CD14-positive monocyte (primary cell): ENCODE measurements at places on chromosomes 1 and 21. TPM values are rescaled to one million over a fixed set of nuclear protein-coding genes. Genes with fewer than 3 reads are reported as not detected.
A peak's percentile ranks its signal among the peaks of the same experiment; 100 is the strongest.

GRCh38 chr1:22584001-22584562, 20.8 kb downstream of the EPHA8 start:
- H3K36me3 ChIP-seq = no peaks in the 10 kb centered on the region
- no peaks in the 10 kb centered on the region for H3K27me3 ChIP-seq
- no peak for DNase-seq
- no peaks in the 10 kb centered on the region for H3K4me1 ChIP-seq
- H3K27ac ChIP-seq = no peak overlapping the region
- no peak overlapping the region for H3K4me3 ChIP-seq

DNA sequence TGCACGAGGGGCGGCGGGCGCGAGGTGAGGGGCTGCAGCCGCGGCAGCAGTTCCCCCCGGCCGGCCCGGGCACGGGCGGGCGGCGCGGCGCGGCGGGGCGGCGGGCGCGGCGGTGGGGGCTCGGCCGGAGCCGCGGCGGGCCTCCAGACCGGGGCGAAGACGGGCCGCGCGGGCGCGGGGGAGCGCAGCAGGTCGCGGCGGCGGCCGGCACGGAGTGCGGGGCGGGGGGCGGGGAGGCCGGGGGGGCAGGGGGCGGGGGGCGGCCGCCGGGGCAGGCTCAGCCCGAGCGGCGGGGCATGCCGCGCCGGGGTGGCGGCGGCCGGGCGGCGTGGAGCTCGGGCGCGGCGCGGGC, 311 bp downstream of the IRF2BP2 start:
- peaks cover 54% of the 10 kb centered on the region for H3K4me1 ChIP-seq
- no peaks in the 10 kb centered on the region for H3K27me3 ChIP-seq
- H3K36me3 ChIP-seq = peaks cover 30% of the 10 kb centered on the region
- H3K27ac ChIP-seq = peak overlapping the region; percentile 96

The KRTAP13-2 gene
- not detected in 2 replicates for polyA plus RNA-seq

The F13B gene
- polyA plus RNA-seq = not detected

DNA sequence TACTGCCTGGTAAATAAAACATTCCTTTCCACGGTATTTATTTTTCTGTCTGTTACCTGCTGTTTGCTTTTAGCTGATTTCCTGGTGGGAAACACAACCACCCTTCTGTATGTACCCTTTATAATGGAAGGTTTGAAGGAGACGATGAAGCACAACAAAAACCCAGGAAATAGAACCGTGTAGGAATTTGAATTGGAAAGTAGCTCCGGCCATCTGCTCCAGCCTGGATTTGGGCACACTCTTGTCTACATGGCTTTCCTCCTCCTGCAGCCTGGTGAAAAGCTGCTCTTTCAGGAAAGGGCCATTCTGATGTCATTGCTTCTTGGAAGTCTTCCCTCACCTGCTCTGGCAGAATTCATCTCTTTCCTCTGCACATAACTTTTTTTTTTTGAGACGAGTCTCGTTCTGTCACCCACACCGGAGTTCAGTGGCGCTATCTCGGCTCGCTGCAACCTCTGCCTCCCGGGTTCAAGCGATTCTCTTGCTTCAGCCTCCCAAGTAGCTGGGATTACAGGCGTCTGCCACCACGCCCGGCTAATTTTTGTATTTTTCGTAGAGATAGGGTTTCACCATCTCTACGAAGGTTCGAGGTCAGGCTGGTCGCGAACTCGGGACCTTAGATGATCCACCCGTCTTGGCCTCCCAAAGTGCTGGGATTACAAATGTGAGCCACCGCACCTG, 2.7 kb downstream of the AK4 start:
- H3K4me3 ChIP-seq = no peak overlapping the region
- no peak for DNase-seq
- peaks cover 25% of the 10 kb centered on the region for H3K27me3 ChIP-seq
- H3K4me1 ChIP-seq = peaks cover 21% of the 10 kb centered on the region
- H3K27ac ChIP-seq = no peak overlapping the region

DNA sequence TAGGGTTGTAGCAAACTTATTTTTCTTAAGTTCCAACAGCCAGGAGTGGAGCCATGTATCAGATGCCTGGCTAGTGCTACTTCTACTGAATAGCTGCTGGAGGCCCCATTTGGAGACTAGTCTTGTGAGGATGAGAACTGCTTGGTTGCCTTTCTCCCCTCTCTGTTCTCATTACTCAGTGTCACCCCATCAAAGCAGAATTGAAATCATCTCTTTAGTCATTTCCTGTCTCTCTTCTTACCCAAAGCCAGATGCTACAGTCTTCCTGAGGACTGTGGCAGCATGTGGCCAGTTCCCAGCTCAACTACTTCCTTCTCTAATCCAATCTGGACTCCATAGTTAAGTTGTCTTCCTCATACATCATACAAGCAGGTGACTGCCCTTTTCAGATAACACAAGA, 197.5 kb downstream of the BRINP2 start:
- no peaks in the 10 kb centered on the region for H3K36me3 ChIP-seq
- H3K4me3 ChIP-seq = no peak overlapping the region
- DNase-seq = no peak
- H3K27me3 ChIP-seq = no peaks in the 10 kb centered on the region
- H3K27ac ChIP-seq = no peak overlapping the region

DNA sequence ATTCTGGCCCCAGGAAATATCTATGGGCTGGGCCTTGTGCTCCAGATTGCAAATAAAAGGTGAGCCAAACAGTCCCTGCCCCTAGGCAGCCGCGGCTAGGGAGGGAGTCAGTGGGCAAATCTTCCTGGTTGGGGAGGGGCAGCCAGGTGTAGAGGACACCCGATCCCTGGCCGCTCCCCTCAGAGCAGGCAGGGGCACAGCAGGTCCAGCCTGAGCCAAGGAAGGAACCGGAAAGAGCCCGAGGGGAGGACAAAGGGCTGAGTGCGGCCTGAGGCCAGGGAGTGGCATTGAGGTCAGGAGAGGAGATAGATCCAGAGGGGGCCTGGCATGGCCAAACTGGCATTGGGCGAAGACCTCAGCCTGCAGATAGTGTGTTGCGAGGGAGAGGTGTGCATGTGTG, 36.6 kb upstream of the ARF1 start:
- no peak overlapping the region for H3K4me3 ChIP-seq
- no peaks in the 10 kb centered on the region for H3K27me3 ChIP-seq
- DNase-seq = no peak
- no peak overlapping the region for H3K27ac ChIP-seq
- H3K4me1 ChIP-seq = no peaks in the 10 kb centered on the region

The EFNA3 gene
- 1.1 and 1.7 TPM in 2 replicates for polyA plus RNA-seq

The HSD3B1 gene
- polyA plus RNA-seq = not detected in 2 replicates

The ASCL5 gene
- not detected for polyA plus RNA-seq

DNA sequence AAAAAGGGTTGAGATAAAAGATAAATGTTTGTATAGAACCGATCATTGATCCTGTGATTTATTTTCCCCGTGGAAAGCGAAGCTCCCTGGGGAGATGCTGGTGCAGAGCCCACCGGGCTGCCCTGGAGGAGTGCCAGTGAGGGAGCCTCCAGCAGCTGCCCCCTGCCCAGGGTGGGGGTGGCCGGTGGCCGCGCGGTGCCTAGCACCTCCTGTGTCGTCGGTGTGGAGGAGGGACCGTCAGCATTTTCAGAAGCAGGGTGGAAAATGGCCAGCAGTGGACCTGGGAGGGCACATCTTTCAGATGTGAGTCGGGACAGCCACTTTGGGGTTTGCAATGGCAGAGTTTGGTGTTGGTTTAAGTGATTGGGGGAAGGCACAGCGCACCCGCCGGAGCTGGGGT, 164.0 kb downstream of the PRDM16 start:
- H3K4me3 ChIP-seq = no peak overlapping the region
- no peak for DNase-seq
- H3K27me3 ChIP-seq = no peaks in the 10 kb centered on the region
- no peak overlapping the region for H3K27ac ChIP-seq
- H3K36me3 ChIP-seq = no peaks in the 10 kb centered on the region
- no peaks in the 10 kb centered on the region for H3K4me1 ChIP-seq

DNA sequence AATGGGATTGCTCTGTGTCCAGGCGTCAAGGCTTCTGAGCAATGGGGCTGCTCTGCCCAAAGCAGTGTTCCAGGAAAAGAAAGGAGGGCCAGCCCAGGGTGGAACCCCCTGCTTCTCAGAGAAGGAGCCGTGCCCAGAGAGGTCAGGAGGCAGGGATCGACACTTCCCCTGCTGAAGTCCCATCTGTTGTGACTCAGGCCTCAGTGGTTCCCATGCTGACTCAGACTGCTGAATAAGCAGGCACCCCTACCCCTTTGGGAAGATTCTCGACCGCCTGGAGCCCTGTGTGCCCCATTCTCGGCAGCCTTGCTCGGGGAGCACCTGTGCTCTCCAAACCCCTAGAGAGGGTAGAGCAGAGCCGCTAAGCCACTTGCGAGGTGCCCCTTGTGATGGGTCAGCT, 23.9 kb downstream of the PKP1 start:
- no peak overlapping the region for H3K4me3 ChIP-seq
- no peak overlapping the region for H3K27ac ChIP-seq
- no peaks in the 10 kb centered on the region for H3K36me3 ChIP-seq

GRCh38 chr1:121414905-121415304, 230.1 kb downstream of the SRGAP2C start:
- H3K4me3 ChIP-seq = no peak overlapping the region
- no peaks in the 10 kb centered on the region for H3K36me3 ChIP-seq
- no peak overlapping the region for H3K27ac ChIP-seq
- H3K4me1 ChIP-seq = peaks cover 17% of the 10 kb centered on the region

DNA sequence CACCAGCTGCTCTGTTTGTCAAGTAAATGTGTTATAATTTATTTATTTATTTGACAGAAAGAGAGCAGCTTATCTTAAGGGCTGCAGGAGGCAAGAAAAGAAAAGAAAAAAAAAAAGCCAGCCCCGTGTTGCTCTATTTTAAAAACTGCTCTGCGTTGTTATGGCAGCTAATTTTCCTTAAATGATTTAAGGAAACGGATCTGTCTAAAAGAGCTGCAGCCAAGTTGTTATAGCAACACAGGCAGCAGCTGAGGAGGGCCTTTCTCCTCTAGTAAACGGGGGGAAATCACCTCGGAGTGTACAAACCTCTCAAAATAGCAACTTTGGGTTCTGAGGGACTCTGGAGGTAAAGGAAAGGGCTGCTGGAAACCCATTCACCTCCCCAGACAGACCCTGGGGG, 149.2 kb downstream of the BEND5 start:
- no peak overlapping the region for H3K27ac ChIP-seq
- no peak for DNase-seq
- H3K4me1 ChIP-seq = no peaks in the 10 kb centered on the region
- no peak overlapping the region for H3K4me3 ChIP-seq
- no peaks in the 10 kb centered on the region for H3K27me3 ChIP-seq
- no peaks in the 10 kb centered on the region for H3K36me3 ChIP-seq

DNA sequence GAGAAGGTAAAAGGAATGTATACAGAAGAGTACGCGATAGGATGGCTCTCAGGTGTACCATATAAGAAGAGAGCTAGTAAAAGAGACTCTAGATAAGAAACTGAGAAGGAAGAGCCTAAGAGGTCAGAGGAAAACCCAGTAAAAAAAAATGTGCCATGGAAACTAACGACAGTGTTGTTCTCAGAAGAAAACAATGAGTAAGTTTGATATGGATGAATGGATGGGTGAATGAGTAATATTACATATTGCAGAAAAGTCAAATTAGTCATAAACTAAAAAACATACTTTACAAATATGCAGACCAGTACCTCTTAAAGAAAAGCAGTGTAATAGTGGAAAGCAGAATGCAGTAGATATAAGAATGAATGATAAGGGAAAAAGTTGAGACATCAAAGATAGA, 316.2 kb downstream of the HMCN1 start:
- DNase-seq = no peak
- no peaks in the 10 kb centered on the region for H3K27me3 ChIP-seq
- H3K4me3 ChIP-seq = no peak overlapping the region
- H3K36me3 ChIP-seq = no peaks in the 10 kb centered on the region

GRCh38 chr1:60870269-60870865, 212.0 kb upstream of the NFIA start:
- no peaks in the 10 kb centered on the region for H3K36me3 ChIP-seq
- no peak overlapping the region for H3K27ac ChIP-seq
- H3K27me3 ChIP-seq = no peaks in the 10 kb centered on the region
- DNase-seq = no peak
- H3K4me3 ChIP-seq = no peak overlapping the region

DNA sequence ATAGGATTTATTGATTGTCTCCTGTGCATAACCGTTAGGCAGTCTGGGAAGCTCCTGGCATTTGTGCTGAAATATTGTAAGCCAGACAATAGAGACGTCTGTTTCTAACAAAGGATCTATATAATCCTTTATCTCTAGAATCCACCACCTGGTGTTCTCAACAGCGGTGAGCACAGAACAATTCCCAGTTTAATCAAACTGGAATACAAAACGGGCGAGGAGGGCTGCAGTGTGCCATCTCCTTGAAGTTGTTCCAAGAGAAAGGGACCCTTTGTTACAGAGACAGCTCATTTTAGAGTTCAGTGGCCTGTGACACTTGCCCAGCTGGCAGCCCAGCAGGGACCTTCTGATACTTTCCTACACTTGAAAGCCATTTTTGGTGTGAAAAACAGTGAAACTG, 162.8 kb upstream of the IVNS1ABP start:
- DNase-seq = no peak
- no peak overlapping the region for H3K4me3 ChIP-seq
- no peak overlapping the region for H3K27ac ChIP-seq
- H3K27me3 ChIP-seq = no peaks in the 10 kb centered on the region
- peaks cover 15% of the 10 kb centered on the region for H3K4me1 ChIP-seq
- H3K36me3 ChIP-seq = no peaks in the 10 kb centered on the region

DNA sequence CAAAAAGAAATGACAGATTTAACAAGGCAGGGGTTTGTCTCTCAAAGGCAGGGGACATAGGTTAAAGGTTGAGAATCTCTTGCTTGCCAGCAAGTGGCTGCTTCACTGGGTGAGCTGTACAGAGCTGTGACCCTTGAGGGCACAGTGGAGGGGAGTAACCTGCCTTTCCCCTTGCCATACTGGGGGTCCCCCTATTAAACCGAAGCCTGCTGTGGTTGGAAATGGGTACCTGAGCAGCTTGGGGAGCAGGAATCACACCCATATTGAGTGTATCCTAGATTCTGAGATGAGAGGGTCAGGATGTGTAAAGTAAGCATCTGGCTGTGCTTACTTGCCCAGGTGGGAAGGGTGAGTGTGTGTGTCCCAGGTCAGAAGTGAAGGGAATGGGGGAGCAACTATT, 31.8 kb downstream of the WNT4 start:
- no peak for DNase-seq
- peaks cover 47% of the 10 kb centered on the region for H3K36me3 ChIP-seq
- no peaks in the 10 kb centered on the region for H3K4me1 ChIP-seq

DNA sequence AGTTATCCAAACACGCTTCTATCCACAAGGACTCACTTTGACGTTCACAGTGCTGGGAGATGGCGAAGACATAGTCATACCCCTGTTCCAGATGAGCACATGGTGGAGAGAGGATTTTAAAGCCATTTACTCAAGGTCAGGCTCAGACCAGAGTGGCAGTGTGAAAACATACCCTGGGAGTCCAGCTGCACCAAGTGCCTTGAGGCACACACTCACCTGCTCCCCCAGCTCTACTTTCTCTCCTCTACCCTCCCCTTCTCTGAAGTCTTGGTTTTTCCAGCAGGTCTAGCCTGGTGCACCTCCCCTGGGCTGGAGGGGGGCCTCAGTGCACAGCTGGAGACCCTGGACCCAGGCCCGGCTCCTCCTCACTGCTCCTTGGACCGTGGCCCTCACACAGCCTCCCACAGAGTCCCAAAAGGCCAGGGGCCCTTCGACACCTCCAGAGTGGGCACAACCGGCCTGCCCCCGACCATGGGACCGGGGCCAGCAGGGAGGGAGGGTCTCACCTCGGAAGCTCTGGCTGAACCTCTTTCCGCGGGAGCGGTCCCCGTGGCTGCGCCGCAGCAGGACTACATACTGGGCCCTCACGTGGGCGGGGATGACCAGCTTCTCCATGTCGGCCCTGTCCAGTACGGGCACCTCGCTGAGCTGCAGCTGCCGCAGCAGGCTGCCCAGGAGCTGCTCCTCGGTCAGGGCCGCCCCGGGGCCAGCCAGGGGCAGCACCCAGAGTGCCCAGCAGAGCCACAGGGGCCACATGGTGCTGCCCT, 452 bp downstream of the LEFTY2 start:
- no peak overlapping the region for H3K27ac ChIP-seq
- H3K4me3 ChIP-seq = no peak overlapping the region
- H3K4me1 ChIP-seq = no peaks in the 10 kb centered on the region
- no peaks in the 10 kb centered on the region for H3K27me3 ChIP-seq

The SPRR2E gene
- not detected in 2 replicates for polyA plus RNA-seq
